ENCODE measurements at places on chromosomes 3 and 15.
A peak's percentile ranks its signal among the peaks of the same experiment; 100 is the strongest.

DNA sequence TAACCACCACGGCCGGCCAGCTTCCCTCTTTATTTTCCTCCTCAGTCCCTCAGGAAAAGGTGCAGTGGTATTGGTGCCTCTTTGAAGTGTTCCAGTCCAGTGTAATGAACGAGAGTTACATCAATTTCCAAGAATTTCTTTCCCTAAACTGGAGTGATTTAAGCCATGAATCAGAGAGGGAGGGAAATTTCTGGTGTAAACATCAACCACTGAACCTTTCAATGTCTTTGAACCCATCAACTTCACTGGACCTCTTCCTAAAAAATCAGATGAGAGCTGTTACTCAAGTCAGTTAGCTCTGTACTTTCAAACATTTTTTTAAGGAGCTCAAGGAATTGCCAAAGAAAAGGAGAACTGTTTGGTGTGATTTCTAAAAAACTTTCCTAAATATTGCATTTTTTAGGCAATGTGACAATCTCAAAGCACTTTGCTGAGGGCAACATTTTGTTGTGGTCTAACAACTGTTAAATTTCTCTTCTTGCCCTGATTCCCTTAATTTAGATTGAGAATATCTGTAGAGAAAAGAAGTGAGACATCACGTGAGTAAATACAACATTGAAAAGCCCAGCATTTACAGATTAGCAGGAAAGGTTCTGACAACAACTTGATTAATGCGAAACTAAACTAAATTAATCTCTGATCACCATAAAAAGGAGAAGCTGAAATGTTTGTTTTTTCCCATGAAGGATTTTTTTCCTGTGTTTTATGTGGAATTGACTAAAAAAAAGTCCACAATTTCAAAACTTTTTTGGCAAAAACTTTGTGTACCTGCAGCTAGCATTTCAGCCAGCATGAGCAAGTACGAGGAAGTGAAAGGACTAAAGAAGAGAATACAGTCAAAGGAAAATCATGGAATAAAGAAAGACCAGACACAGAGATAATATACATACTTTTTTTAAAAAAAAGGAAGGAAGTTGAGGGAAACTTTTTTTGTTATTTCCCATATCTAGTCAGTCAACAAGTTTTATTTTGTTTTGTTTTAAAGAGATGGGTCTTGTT lies 9.1 kb upstream of the DAZL start:
- no peak for DNase-seq

DNA sequence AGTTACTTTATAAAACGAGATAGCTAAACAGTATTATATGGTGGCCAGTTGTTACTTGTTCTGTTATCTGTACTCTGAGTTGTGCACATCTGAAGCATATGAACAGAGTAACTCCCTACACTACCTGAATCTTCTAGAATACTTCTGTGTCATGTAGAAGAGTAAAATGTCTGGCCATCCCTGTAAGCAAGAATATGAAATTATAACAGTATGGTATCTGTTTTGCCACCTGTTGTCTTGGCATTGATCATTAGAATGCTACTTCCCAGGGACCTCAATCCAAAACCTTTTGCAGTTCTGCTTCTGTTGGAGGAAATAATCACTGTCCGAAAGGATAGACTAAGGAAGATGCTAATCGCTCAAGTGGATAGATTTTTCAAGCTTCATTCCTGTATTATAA lies 1.9 kb downstream of the TEX9 start:
- DNase-seq: no peak

DNA sequence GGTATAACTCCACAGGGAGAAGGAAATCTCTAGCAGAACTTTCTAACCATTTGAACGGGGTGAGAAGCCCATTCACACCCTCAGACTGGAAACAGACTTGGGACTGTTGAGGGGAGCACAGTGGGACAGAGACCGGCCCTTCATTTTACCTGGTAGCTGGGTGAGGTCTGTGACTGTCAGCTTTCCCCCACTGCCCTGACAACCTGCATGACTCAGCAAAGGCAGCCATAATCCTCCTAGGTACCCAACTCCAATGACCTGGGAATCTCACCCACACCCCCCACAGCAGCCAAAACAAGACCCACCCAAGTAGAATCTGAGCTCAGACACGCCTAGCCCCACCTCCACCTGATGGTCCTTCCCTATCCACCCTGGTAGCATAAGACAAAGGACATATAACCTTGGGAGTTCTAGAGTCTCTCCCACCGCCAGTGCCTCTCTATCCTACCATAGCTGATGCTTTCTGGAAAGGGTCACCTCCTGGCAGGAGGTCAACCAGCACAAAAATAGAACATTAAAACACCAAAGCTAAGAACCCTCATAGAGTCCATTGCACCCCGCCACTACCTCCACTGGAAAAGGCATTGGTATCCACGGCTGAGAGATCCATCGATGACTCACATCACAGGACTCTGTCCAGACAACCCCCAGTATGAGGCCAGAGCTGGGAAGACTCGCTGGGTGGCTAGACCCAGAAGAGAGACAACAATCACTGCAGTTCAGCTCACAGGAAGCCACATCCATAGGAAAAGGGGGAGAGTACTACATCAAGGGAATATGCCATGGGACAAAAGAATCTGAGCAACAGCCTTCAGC lies 28.0 kb downstream of the SENP7 start:
- no peak for DNase-seq

DNA sequence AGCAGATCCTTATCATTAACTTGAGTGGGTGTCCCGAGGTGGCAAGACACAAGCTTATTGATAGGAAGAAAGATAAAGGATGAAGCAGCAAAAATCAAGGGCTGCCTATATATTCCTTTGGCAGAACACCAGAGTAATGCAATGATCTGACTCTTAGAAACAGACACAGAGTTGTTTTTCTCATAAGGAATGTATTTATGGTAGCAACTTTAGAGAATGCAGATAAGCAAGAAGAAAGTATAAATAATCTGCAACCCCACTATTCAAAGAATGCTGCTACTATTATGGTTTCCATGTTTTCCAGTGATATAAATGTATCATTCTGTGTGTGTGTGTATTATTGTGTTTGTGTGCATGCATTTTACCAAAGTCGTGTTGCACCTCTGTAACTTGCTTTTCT lies 208.3 kb downstream of the THSD4 start:
- DNase-seq: no peak

DNA sequence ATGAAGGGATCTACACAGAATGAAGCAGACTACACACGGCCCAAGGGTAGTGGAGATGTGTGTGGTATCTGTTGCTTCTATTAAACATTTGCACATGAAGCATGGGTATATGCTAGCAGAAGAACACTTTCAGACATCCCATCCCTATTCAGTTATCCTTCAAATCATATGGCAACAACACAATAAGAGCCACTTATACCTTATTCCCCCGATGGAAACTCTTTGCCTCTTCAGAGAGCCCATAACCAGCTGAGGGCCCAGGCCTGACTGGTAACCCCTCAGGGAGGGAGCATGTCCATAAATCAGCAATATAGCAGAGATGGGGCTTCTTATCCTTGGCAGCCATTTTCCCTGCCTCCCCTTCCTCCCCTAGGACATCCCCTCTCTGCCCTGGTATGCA lies 210.6 kb downstream of the FHIT start:
- no peak for DNase-seq

GRCh38 chr3:111989061-111989678 lies 9.6 kb upstream of the TAGLN3 start:
- no peak for DNase-seq

DNA sequence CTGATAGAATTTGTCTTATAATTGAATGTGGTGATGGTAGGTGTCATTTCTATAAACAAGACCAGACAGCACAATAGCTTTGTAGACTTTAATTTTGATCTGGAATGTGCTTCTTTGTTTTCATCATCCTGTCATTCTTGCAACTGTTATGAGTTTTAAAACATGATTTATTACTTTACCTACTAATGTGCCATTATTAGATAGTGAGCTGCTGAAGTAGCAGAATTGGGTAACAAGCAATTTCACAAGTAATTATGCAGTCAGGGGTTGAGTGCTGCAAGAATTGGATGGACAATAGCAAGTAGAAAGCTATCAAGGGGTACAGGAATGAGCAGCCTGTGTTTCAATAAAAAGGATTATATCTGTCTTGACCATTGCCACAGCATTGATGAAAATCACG lies 975.6 kb downstream of the ROBO1 start:
- DNase-seq: no peak

GRCh38 chr3:33092496-33093254 lies 4.3 kb downstream of the GLB1 start:
- DNase-seq: no peak

- DNase-seq: no peak
Observed at GRCh38 chr3:111321786-111322185, 220.2 kb upstream of the CD96 start.

GRCh38 chr3:117603097-117603496 lies 893.5 kb downstream of the TUSC7 start:
- DNase-seq: no peak

DNA sequence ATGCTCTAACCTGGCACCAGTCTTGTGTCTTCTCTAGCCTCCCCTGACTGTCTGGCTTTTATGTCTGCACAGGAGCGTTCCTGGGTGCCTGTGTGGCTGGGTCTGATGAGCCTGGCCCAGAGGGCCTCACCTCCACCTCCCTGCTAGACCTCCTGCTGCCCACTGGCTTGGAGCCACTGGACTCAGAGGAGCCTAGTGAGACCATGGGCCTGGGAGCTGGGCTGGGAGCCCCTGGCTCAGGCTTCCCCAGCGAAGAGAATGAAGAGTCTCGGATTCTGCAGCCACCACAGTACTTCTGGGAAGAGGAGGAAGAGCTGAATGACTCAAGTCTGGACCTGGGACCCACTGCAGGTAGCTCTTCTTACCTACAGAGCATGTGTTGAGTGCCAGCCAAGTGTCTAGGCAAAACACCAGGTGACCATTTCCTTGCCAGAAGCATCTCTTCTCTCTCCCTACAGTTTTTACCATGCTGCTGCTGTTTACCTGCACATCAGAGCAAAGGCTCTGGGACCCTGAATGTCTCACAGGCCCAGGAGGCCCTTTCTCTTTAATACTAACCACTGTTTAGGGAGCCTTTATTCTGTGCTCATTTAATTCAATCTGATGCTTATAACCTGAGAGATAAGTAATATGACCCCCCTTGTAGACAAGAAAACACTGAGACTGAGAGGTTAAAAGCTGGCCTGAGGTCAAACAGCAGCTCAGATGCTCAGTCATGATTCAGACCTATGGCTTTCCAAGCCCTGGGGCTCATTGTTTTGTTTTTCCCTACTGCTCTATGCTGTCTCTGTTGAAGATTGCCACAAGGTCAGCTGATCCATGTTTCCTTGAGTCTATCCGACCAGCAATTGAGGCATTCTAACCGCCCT lies 10.4 kb downstream of the PODXL2 start:
- no peak for DNase-seq

DNA sequence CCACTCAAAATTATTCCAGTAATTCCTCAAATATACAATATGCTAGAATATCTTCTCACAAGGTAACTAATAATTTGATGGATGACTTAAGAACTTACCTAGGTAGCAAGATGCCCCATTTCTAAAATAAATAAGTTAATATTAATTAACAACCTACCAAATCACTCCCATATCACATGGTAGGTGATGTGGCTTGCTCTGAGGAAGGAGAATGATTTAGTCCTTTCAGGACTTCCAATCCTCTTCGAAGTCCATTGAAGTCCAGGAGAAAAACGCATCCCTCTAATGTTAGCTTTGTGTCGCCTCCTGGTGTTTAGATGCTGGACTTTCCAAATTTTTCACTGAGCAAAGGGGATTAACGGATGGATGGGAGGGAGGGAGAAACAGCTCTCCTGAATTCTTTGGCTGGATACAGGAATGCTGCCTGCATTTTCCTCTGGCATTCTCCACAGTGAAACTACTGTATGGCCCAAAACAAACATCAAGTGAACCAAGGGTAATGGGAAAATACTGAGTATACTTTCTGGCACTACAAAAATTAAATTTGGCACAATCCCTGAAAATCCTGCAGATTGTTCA lies 58.6 kb downstream of the PRICKLE2 start:
- DNase-seq: peak; percentile 65

DNA sequence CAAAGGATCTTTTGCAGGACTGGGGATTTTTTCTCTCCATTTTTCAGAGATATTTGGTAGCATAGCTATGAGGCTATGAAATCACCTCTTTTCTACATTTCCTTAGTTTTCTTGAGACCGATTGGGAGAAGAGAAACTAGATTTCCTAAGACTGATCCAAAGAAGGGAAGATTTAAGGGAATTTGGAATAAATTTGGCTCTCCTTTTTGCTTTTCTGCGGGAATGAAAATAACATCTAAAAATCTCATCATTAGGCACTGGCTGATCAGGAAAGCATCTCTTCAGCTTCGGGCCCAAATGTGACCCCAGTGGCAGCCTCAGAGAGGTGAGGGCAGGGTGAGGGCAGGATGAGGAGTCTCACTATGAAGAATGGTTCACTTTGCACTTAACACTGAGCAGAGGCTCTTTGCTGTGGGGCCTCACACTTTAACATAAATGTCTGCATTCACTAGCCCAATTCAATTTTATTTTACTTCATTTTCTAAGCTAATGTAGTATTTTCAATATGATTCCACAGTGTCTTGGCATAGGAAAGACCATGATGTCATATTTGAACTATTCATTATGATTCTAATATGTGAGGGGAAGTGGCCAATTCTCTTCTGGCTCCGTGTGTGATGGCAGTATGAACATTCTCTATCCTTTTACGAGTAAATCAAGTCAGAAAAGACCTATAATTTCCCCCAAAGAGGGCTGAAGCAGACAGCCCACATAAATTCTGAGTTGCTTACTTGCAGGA lies 193.2 kb downstream of the MEX3B start:
- DNase-seq: peak; percentile 63

DNA sequence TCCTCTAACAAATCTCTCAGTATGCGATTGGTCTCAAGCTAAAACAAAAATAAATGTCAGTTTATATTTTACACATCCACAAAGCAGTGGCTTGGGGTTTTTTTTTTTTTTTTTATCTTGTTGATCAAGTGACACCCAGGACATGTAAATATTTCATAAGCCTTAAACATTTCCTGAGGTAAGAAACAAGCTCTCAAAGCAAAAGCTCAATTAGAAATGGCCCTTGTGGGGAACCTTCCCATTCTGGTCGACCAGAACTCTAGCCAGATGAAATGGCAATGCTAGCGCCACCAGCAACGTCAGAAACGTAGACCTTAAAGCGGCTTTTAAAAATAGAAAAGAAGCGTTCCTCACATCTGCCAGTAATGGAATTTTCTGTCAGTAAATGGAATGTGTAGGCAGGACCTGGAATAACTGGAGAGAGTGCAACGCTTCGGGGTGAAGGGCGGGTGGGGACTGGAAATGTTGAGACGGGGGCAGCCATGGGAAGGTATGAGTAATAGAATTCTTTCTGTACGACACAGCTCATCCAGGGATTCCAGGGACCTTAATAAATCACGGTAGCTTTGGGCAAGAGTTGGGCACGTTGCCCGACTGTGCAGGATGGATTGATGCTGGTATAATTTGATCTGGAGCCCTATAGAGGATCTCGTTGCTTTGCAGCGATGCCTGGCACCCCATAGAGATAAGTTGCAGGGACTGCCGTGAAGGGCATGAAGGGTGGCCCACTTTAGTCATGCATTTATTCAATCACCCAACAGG lies 44.4 kb downstream of the BTD start:
- peak; percentile 87 for DNase-seq
